Posterior cingulate gyrus (tissue), 11 donors: ENCODE measurements at places on chromosomes 4 and X.

DNA sequence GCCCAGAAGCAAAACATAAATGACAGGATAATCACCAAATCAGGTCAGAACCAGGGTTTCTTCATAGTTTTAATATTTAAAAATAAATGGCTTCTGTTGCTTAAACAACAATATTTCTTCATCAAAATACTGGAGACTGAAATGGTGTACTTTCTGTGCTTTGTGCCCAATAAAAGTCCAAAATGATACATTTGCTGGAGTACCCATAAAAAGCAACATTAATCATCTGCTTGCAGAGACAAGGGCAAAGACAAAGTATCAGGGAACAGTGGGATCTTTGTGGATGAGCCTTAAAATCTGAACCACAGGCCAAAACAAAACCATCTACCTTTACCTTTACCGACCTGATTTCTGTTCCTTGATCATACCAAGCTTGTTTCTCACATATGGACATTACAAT, 683.9 kb upstream of the ATOH1 start:
- DNase-seq, result no peak

DNA sequence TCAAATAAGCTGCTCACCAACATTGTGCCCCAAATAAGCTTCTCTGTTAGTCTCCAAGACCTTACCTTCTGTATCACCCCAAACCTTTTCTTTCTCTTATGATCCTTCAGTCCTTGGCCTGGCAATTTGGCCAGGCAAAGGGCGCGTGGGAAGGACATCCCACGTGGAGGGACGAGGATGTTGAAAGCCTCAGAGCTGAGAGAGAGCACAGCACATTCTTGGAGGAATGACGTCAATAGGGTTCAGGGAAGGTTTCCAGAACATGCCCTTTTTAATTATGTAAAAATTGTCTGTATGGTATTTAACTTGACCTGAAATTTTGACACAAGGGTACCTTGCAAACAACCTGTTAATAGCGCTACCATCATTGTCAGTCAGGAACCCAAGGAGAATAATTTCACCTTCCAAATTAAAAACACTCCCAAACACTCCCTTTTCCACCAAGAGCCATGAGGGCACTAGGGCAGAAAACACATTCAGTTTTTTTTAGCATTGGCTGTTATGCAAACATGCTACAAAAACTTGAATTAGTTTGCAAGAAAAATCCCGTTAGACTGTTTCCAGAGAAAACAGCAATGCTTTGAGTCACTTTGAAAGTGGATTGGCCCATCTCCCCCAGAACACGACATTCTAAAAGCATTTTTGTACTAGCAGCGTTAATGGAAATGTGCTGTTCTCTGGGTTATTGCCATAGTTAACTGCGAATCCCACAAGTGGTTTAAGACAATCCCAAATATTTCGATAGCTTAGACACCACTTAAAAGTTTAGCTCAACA, 183.2 kb upstream of the PUDP start:
- no peak for DNase-seq

- no peak for DNase-seq
These were observed 34.1 kb upstream of the SCML1 start for GRCh38 chrX:17703201-17703600.

DNA sequence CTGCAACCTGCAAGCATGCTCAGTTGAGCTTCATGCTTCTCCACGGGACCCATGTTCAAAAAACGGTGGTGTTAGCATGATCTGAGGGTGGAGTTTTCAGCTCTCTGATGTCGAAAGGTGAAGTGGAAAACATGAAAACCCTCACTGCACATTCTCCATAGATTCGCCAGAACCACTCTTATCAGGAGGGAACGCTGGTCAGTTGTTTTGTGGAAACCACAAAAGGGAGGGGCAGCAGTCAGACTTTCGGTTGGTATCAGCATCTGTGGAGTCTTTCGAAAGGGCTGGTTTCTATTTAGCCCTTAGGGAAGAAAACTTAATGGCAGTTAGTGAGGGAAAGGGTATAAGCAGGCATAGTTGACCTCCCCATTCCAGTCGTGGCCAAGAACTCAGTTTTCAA, 12.6 kb downstream of the PPA2 start:
- no peak for DNase-seq

DNA sequence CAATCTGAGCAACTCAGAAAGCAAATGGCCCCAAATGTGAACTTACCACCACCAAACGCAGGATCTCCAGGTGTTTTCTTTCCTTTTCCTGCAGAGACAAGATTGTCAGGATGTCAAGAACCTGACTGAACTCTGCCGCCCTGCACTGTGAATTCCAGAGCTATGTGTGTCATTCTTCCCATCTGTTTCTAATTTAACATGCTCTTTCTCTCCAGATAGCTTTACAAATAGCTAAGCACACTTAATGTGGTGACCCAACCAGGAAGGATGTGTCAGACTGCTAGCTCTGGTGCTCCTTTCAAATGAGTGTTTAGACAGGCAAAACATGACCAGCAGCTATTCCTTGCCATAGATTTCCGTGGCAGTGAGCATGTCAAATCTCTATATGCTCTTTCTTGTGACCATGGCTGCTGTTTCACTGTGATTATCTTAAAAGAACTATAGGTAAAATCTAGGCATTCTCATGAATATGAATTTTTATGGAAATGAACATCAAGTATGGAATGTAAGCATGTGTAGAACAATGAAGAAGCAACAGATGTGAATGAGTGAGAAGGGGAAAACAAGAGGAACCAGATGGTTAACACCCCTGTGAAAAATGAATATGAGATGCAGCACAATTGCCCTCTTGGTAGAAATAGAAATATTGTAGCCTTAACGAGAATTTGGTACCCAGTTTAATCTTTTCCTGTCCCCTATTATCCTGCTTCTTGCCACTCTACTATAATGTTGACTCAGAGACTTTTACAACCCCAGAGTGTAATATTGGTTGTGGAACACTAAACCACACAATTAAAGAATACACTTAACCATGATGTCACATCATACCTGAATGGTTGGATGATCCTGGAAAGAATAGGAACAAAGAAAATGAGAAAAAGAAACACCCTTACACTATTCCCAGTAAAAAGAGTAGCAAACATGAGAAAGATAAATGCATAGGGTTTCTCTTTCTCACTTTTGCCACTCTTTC, 247.8 kb upstream of the DKK2 start:
- no peak for DNase-seq

DNA sequence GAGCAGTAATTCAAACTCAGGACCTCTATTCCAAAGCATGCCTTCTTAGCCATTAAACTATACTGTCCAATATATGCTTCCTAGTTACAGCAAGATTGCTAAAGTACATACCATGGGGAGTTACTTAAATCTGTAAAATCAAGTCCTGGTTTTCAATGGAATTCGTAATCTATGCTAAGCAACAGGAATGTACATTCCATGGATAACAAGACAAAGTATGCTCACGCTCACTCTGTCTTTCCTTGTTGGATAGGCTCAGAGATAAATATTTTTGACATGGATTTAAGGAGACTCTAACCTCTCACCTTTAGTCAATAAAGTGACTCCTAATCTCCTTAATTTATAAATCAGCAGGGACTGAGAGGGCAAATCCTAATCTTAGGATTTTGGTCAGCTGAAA, 47.3 kb upstream of the STK26 start:
- no peak for DNase-seq

DNA sequence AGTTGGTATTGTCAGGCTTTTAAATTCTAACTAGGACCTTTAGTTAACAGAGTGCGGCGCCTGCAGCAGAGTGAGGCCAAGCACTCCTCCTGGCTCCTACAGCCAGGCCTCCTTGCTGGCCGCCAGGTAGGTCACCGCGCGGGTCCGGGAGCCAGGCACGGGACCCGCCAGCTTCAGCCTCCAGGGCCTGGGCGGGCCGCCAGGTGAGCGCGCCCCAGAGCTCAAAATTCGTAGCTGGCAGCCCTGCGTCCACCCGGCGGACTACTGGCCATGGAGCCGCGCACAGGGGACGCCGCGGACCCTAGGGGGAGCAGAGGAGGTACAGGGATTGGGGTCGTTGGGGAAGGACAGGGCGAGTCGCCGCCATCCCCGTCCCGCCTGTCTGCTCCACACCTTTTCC, at the start of gene MAGIX:
Gene MAGIX, plus strand, starts transcription at position 139 of the 400 bp plus-strand sequence. Its CDS starts 132 bp downstream, at position 271.
- no peak for DNase-seq

DNA sequence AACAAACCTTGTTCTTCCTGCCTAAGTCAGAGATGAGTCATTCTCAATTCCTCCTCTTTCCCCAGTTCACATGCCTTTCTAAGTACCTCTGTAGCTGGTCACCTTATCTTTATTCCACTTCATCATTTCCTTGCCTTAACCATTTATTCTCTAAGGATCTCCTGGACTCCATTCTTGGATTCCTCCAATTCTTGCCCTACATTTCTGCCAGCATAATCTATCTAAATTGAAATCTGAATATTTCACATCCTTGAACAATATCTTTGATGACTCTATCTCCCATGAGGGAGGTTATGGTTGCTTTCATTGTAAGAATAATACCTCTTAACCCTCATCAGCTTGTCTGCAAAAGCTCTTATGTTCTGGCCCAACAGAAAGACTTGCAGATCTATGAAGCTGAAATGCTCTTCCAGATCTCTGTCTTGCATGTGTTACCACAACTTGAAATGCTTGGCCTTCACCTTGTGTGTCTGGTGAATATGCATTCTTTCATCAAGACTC, 28.6 kb upstream of the PDE5A start:
- no peak for DNase-seq

DNA sequence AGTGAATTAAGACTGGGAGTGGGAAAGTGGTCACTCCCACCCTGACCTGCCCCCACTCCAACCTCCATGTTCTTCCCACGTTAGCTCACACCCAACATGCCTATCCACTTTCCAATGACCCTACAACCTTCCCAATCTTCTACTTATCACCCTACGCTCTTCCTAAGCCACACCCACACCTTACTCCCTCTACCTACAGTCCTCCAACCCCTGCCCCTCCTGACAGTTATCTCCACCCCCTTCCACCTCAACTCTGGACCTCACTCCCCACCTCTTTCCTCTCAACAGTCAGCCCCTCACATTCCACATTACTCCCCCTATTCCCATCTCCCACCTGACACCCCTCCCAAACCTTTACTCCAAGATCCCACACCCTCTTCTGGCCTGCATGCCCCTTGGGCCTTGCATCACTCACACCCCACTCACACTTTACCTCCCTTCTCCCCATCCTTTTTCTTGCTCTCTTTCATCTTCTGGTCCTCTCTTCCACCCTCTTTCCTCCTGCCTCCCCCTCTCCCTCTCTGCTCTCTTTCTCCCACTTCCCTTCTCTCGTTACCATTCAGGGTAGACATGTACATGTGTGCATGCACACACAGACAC, 6.9 kb downstream of the NALF2 start:
- no peak for DNase-seq

DNA sequence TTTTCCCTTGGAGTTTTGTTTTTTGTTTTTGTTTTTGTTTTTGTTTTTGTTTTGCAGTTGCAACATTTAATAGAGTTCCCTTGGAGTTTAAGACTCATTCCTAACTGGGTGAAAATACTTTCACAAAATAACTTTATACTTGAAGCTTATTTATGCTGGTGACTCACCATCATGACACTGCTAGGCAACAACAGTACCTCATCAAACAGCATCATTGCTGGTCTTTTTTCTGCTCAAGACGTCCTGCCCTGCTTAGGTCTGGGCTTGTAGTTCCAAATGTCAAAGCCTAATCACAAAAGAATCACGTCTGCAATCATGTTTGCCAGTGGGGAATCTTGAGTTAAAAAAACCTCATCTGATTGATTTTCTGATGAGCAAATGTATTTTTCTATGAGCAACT, 105.7 kb upstream of the PRPS2 start:
- DNase-seq, result no peak

GRCh38 chr4:140837736-140838135, 81.6 kb upstream of the TBC1D9 start:
- DNase-seq, result no peak

GRCh38 chr4:187732524-187732923, 263.0 kb upstream of the ZFP42 start:
- DNase-seq, result no peak

GRCh38 chrX:23832721-23833120, 49.7 kb downstream of the SAT1 start:
- DNase-seq, result no peak

- no peak for DNase-seq
These were observed 90.1 kb downstream of the WFS1 start for GRCh38 chr4:6359536-6360308.

- no peak for DNase-seq
These were observed 127.5 kb upstream of the BMP3 start for GRCh38 chr4:80903020-80903419.

- no peak for DNase-seq
These were observed 44.5 kb downstream of the EGF start for GRCh38 chr4:109957227-109957626.

DNA sequence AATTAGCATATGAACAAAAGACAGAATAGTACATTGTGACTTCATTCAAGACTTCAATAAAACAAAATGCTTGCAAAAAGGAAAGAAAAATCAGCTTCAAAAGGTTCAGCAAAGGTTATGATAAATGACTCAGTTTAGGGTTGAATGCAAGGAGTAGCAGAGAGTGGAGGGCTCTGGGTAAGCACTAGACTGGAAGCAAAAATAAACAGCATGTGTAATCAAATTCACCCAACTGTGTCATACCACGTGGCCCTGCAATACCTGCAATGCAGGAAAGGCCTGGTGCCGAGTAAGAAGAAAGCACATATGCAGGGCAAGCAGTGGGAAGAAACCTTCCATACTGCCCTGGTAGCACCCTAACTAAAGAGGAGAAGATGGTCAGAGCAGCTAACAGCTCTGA, 88.7 kb downstream of the ATP11C start:
- DNase-seq, result no peak

DNA sequence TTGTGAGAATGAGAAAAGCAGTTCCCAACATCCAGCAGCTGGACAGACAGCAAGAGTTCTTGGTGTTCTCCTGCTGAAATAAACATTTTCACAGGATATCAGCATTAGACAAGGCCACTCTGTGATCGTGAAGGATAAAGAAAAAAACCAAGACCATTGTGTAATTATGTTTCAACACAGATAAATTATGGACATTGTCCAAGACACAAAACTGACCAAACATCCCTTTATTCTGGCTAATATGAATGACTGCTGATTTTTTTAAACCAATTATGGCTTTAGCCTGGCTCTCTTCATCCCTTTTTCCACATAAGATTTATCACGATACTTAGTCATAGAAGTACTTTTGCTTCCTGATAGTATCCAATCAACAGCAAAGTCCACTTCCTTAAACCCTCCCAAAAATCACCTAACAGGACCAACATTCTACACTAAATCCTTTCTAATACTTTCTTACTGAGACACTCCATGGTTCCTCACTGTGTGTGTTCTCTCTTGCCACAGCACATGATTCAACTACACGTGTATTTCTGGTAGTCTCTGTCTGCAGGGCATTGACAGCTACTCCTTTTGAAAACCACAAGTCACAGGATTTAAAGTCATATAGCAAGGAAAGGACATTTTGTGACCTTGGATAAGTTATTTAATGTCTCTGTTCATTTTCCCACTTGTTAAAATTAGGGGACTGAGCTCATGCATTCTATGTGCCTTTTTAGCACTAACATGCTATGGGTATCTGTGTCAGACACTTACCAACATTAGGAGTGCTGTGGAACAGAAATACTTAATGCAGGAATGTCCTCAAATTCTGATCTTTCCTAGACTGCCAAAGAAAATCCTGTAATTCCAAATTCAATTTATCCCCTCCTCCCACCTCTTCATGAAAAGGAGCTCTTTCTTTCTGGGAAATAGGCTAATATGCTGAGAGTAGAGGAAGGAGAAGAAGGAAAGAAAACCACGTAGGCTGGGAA, 137.2 kb upstream of the PGRMC2 start:
- DNase-seq, result no peak
